ENCODE measurements at places on chromosomes 2 and 18.

GRCh38 chr2:225328192-225328591 is 71.3 kb upstream of the NYAP2 start:
- no peak for DNase-seq

- DNase-seq: no peak
These were observed 937.7 kb downstream of the CPS1 start for GRCh38 chr2:211494085-211494484.

DNA sequence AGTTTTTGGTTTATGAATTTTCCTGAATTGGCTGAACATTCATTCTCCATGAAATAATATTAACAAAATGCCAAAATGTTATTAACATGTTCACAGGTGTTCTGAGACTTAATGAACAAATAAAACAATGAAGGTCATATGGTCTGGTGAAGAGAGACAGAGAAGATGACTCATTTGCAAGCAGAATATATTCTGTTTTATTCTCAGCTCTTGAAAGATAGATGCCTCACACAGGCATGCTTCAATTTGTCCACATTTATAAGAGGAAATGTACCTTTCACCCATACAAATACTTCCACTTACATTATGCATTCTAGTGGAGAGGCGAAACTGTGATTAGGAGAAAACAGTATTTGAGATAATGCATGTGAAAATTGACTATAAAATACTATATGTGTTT is 75.4 kb upstream of the PGAP1 start:
- no peak for DNase-seq

GRCh38 chr18:26646901-26647300 is 98.5 kb upstream of the KCTD1 start:
- no peak for DNase-seq

DNA sequence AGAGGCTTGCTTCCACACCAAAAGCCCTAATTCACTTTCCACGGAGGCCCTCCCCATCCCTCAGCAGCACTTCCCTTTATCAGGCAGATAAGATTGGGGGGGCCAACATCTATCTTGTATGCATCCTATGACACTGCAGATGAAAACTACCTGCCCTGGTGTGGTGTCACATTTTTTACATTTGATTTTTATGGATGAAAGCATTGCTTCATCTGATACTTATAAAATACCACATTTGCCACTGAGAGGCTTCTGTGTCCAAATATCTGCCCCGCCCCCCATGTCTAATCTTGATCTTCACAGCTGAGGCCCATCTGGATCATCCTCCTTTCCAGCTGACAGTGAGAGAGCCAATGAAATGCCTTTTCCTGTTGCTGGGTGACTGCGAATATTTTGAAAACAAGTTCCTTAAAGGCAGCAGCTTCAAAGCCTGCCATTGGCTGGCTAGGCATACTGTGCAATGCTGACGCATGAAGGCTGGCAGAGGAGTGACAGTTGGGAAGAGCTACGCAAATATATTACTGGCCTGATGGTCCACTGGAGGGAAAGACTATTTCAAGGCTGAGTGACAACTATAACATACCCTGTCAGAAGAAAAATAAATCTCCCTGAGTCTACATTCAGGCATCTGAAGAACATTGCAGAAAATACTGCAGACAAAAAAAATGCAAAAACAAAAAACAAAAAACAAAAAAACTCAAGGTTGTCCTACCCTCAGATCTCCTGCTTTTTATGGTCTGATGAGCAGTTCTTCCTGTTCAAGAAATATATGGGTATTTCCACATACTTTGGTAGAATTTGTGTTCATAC is 318.7 kb downstream of the PDE11A start:
- DNase-seq: peak; percentile 16

GRCh38 chr2:225207043-225207442 is 164.8 kb upstream of the DOCK10 start:
- no peak for DNase-seq

DNA sequence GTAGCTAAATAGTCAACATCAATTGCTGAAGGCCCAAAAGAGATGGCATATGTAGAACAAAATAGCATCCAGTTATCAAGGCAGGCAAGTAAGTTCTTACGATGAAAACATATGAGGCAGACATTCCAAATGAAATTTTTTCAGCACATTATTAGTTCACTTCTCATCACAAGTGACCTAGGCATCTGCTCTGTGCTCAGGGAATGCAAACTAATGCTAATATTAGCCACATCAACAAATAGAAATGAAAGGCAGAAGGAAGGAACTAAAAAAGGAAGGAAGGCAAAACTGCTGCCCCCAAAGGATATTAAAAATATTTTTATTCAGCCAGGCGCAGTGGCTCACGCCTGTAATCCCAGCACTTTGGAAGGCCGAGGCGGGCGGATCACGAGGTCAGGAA is 51.2 kb upstream of the ROCK1 start:
- DNase-seq: no peak

DNA sequence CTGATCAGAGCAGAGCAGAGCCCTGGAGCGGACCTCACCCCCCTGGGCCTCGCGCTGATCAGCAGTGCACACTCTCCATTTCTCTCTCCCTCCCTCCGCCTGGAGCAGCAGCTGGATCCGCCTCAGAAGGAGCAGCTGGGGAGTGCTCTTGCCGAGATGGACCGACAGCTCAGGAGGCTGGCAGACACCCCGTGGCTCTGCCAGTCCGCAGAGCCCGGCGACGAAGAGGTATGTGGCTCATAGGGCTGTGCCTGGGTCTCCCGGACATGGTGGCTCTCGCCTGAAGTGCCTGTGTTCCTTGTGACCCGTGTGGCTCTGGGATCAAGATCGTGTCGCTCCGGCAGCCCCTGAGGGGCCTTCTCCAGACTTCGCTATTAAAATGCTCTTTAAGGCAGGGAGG is 102.5 kb downstream of the USP40 start:
- no peak for DNase-seq
